ENCODE measurements at places on chromosomes 3 and 15.

GRCh38 chr3:108518895-108519294 is 8.5 kb upstream of the MYH15 start:
- no peak for ATAC-seq

DNA sequence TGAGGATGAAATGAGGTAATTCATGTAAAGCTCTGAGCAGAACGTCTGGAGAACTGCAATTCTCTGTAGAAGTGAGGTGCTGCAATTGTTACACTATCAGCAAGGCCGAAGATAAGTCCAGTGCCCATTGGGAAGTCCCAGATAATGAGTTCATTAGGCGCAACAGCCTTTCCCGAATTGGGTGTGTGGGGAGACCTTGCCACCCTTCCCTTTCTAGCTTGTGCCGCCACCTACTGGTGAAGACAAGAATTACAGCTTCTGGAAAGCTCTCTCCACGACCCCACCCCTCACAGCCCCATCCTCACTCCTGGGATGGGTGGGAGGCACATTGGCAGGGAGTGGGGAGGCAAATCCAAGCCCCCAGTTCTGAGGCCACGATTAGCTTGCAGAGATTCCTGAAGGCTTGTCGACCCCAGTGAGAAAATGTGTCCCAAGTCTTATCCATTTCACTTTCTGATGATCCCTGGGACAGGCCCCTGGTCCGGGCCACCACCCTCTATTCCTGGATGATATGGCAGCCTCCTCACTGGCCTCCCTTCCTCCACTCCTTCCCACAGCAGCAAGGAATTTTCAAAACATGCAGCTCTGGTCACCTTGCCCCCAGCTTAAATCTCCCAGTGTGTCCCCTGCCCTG is 36.4 kb downstream of the FAM3D start:
- ATAC-seq: peak; percentile 59

DNA sequence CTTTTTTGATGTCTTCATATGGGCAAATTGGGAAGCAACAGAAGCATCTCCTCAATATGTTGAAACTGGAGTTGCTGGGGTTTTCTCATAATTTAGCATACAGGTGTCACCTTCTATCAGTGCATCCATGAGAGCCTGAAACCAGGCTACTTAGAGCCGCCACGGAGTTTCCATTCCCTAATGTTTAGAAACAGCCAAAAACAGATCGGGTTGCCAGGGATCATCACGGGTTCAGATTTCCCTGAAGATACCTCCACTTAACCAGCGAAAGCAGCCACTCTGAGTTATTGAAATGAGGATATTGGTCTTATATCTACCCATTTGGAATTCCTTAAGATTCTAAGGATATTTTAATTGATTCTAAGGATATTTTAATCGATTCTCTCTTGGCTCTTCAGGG is 14.5 kb downstream of the TERB2 start:
- no peak for ATAC-seq

DNA sequence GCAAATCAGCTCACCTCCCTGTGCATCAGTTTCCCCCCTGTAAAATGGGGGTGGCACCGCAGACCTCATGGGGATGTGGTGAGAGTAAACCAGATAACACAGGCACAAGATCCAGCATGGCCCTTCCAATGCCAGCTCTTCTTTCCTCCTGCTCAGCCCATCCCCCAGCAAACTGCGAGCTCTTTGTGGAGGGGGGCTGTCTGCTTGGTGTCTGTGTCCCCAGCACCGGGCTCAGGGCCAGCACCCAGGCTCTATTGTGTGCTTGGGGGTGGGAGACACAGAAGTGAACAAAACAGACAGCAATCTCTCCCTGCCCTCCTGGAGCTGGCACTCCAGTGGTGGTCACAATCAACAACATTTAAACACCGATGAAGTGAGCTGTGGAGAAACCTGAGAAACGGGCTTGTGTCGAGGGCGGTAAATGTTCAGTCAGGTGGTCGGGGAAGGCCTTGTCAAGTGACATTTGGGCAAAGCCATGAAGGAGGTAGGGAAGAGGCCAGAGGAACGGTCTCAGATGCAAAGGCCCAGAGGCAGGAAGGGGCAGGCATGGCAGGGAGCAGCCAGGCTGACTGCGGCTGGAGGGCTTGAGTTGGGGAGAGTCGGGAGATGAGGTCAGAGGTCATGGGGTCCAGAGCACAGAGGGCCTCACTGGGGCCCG is 28.4 kb downstream of the GRIP2 start:
- no peak for ATAC-seq

GRCh38 chr3:40464339-40465110 is 7.4 kb downstream of the RPL14 start:
- peak; percentile 49 for ATAC-seq

GRCh38 chr15:46177219-46177618 is 542.4 kb downstream of the SQOR start:
- ATAC-seq: no peak

- ATAC-seq: no peak
Measured at GRCh38 chr15:29364426-29365078, 94.9 kb upstream of the NSMCE3 start.

GRCh38 chr3:128794770-128795649 is 69.0 kb downstream of the RAB7A start:
- peak; percentile 51 for ATAC-seq

- no peak for ATAC-seq
Measured at GRCh38 chr3:73773233-73773632, 148.5 kb upstream of the PDZRN3 start.

- no peak for ATAC-seq
Measured at GRCh38 chr3:160564258-160564911, 986 bp downstream of the KPNA4 start.

Measured in activated T-helper 17 cell treated with anti-CD3 and anti-CD28 coated beads, Interleukin-2, amount 50 U/mL, for 72 hours (primary cell).